ENCODE measurements at places on chromosomes 12 and 14.

DNA sequence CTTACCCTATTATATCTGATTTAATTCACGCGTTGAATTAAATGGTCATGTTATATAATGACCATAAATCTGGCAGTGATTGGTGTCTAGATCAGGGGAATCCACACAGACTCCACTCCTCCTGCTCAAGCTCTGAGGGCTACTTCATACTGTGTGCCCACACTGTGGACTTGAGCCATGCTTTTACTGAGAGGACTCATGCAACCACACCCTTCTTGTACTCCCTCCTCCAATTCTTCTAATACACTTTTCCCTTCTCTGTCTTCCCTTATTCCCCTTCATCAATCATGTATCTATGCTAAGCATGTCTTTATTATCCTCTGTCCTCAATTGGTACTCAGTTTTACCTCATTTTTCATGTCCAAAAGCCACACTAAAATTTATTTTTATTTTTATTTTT lies 37.7 kb upstream of the LRFN5 start:
- peaks cover 3% of the 10 kb centered on the region for H3K4me1 ChIP-seq
- no peak overlapping the region for H3K27ac ChIP-seq
- H3K27me3 ChIP-seq = no peaks in the 10 kb centered on the region
- DNase-seq = no peak

- H3K36me3 ChIP-seq = peaks cover 9% of the 10 kb centered on the region
- H3K4me1 ChIP-seq = peaks cover 43% of the 10 kb centered on the region
- no peaks in the 10 kb centered on the region for H3K27me3 ChIP-seq
- no peak for DNase-seq
Observed at GRCh38 chr12:6336889-6337853, 4.7 kb downstream of the TNFRSF1A start.

- no peaks in the 10 kb centered on the region for H3K36me3 ChIP-seq
- H3K4me1 ChIP-seq = no peaks in the 10 kb centered on the region
- H3K27ac ChIP-seq = no peak overlapping the region
- no peak overlapping the region for H3K4me3 ChIP-seq
Observed at GRCh38 chr14:101594511-101595148, 33.3 kb downstream of the DIO3 start.

- H3K27ac ChIP-seq = no peak overlapping the region
- H3K4me3 ChIP-seq = no peak overlapping the region
- peaks cover 13% of the 10 kb centered on the region for H3K4me1 ChIP-seq
- peaks cover 30% of the 10 kb centered on the region for H3K27me3 ChIP-seq
Observed at GRCh38 chr12:26112703-26113147, 12.1 kb downstream of the BHLHE41 start.

Measured in cardiac muscle cell (in vitro differentiated cells and primary cell).